A172 (cell line): ENCODE measurements at places on chromosomes 16 and 17. TPM values are rescaled to one million over a fixed set of nuclear protein-coding genes. Genes with fewer than 3 reads are reported as not detected.

GRCh38 chr17:50707289-50708049 is at the start of gene ANKRD40:
ANKRD40 (minus strand) TSS chr17:50707914; CDS start chr17:50707654, 260 bp downstream.
- peak; percentile 85 for DNase-seq

DNA sequence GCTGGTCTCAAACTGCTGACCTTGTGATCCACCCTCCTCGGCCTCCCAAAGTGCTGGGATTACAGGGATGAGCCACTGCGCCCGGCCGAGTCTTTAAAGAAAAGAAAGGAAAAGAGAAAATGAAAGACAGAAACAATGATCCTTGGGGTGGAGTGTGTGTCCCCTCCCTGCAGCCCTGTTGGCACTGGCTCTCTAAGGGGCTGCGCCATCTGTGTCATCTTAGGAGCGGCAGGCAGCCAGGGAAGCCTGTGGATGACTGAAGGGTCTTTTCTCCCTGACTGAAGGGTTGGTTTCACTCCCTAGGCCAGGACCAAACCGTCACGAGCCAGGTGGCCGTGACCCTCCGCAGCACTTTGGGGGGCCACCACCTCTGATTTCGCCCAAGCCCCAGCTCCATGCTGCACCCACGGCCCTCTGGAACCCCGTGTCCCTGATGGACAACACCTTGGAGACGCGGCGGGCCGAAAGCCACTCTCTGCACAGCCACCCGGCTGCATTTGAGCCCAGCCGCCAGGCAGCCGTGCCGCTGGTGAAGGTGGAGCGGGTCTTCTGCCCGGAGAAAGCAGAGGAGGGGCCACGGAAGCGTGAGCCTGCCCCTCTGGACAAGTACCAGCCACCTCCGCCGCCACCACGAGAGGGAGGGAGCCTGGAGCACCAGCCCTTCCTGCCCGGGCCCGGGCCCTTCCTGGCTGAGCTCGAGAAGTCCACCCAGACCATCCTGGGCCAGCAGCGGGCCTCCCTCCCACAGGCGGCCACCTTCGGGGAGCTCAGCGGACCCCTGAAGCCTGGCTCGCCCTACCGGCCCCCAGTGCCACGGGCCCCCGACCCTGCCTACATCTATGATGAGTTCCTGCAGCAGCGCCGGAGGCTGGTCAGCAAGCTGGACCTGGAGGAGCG is 27.7 kb downstream of the GINS2 start:
- DNase-seq = no peak

DNA sequence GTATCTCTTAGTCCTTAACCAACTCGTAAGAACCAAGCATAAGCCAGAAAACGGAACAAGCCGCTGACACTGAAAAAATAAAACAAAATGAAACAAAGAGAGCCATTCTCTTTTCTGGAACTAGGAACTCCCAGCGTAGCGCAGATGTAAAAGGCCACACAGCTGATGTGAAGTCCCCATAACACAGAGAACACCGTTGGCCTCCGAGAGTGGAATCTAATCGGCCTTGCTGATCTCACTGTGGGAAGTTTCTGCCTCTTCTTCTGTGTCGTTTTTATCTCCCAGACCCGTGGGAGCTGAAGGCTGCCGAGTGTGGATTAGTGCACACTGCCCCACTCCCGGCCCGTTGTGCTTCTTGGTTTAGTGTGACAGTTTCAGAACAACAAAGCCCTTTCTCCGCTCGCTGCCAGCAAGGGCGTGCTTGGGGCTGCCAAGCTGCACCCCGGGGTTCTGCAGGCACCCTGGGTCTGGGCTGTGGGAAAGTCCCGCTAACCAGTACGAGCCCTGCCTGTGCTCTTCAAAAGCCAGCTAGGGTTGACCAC is 21.7 kb downstream of the TTYH2 start:
- DNase-seq = no peak

GRCh38 chr16:2773188-2773968 is 3.7 kb downstream of the ELOB start:
- peak; percentile 66 for DNase-seq

DNA sequence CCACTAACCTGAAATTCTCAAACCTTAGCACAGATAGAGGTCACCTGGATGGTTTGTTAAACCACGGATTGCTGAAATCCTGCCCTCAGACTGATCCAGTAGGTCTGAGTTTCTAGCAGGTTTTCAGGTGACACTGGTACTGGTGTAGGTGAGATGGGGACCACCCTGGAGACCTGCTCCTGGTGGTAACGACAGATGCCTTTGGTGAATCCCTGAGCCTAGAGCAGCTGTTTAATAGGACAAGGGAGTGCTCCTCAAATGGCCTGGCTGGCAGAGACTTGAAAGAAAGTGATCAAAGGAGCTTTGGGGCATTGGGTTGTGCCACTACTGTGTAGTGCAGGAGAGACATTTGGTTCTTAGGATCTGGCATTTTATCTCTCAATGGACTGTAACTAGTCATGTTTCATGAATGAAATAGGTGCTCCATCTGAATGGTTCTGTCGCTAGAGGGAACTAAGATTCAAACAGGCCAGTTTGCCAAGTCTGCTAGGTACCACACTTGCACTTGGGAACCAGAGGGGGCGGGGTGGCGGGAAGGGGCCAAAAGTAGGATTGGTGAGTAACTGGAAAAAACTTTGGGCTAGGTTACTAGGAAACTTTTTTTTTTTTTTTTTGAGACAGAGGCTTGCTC is 2.9 kb upstream of the IFI35 start:
- DNase-seq = peak; percentile 80

- no peak for DNase-seq
These were observed 18.4 kb downstream of the MYH1 start for GRCh38 chr17:10499950-10500349.

GRCh38 chr17:77506371-77506991 is 365.7 kb downstream of the SEC14L1 start:
- DNase-seq = no peak

DNA sequence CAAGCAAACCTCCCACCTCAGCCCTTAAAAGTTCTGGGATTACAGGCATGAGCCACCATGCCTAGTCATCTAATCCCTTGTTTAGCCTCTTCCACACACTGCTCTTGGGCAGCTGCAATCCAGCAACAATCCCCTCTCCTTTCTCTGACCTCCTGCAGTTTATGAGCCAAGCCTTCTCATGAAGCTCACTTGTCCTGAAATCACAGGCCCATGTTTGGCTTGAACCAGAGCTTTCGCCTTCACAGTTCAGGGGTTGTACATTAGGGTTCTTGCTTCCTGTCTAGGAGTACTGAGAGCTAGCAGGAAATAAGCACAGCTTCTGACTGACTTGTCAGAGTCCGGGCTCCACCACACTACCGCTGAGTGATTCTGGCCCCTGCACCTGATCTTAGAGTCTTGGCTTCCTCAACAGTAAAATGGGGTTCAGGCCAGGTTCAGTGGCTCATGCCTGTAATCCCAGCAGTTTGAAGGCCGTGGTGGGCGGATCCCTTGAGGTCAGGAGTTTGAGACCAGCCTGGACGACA is 16.3 kb downstream of the ERAL1 start:
- DNase-seq = no peak

DNA sequence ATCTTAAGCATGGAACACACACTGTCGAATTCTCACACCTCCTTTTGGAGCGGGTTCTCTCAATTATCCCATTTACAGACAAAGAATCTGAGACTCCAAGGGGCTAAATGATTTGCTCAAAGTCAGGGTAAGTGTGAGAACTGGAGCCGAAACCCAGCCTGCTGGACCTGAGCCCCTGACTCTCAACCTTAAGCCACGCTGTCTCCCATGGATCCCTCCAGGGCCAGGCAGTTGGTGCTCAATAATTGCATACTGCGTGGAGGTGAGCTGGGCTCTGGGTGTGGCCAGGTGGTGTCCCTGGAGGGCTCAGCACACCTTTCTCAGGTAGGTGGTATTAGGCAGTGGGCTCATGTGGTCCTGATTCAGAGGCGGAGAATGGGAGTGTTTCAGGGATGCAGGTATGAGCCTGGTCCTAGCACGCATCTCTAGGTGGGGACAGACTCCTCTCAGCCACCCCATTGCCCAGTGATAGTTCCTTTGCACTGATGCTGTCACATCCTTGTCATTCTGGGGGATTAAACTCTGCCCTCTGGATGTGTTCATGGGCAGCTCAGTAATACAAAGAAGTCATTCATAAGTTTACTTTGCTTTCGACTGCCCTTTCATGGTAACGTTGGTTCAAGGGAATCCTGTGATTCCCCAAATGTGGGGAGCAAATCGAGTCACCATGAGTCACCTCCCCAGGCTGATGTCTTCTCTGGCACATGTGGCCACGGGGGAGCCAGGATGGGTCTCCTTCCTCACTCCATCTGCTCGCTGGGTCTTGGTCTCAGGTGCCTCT is 399.5 kb upstream of the TNRC6C start:
- DNase-seq = peak; percentile 72

DNA sequence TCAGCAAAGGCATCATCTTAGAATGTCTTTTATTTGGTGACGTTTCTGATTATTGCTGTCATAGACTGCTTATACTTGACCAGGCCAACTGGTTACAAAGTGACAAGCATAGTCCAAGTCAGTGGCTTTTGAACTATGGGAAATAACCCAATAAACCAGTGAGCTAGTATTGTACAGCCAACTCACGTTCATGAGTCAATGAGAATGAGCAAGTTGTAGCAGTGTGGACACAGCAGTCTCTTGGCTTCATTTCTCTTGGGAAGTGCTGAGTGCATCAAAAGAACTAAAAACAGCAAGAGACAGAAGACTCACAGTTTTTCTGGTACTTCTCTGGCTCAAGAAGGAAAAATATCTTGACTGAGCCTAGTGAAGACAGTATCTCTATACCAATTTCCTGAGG is 36.9 kb upstream of the CRISPLD2 start:
- no peak for DNase-seq

DNA sequence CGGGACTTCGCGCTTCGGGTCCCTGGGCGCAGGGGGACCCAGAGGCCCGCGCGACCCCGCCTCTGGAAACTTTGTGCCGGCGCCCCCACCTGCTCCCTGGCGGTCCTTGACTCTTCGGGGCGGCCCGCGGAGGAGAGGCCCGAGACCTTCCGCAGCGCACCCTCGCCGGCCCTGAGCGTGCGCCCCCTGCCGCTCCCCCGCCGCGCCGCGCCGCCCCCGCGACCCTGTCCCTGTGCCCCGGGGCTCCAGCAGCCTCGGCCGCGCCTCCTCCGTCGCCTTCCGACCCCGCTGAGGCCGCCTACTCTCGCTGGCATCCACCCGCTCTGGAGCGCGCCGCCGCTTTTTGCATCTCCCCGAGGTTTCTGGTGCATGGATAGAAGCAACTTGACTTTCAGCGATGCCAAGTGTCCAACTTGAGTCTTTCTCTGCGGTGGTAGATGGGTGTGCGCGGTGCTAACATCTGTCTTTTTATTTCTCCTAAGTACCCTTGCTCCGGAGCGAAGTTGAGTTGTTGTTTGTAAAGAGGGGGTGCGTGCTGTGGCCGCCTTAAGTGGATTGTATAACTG is 414 bp downstream of the DUSP14 start:
- DNase-seq = peak; percentile 33

- no peak for DNase-seq
These were observed 66.7 kb downstream of the COX10 start for GRCh38 chr17:14135906-14136590.

DNA sequence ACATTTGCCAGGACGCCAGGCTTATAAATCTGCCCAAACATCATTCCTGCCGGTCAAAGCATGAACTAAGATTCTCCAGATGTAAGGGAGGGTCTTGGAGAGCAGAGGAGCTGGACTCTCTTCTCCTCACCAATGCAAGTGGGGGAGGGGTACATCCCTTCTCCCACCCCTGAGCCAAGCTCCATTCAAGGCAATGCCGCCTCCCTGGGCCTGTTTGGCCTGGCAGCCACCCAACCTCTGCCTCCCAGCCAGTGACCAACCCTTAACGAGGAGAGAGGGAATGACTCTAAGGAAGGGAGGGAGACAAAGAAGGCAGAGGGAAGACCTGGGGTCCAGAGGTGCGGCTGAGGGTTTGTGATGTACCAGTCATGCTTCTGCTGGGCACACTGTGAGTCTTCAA is 13.8 kb downstream of the C17orf50 start:
- no peak for DNase-seq

GRCh38 chr17:76233588-76234353 is 6.5 kb downstream of the RNF157 start:
- DNase-seq = no peak

DNA sequence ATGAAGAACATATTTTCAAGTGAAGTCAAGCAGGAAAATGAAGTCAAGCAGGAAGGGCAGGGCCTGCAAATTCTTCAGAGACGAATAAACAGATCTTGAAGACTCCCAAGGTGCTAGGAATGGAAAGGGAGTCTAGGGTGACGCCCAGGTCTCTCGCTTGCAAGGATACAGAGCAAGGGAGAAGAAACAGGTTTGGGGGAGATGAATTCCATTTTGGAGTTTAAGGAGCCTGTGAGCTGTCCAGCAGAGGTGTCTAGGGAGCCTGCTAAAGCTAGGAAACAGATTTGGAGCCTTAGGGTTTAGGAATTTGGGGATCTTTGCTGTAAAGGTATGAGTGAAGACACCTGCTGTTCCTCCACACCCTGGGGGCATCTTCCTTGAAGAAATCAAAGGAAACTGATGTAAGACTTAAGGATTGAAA is 2.0 kb upstream of the UNKL start:
- no peak for DNase-seq

GRCh38 chr17:1166276-1166675 is 13.5 kb downstream of the ABR start:
- DNase-seq = no peak

DNA sequence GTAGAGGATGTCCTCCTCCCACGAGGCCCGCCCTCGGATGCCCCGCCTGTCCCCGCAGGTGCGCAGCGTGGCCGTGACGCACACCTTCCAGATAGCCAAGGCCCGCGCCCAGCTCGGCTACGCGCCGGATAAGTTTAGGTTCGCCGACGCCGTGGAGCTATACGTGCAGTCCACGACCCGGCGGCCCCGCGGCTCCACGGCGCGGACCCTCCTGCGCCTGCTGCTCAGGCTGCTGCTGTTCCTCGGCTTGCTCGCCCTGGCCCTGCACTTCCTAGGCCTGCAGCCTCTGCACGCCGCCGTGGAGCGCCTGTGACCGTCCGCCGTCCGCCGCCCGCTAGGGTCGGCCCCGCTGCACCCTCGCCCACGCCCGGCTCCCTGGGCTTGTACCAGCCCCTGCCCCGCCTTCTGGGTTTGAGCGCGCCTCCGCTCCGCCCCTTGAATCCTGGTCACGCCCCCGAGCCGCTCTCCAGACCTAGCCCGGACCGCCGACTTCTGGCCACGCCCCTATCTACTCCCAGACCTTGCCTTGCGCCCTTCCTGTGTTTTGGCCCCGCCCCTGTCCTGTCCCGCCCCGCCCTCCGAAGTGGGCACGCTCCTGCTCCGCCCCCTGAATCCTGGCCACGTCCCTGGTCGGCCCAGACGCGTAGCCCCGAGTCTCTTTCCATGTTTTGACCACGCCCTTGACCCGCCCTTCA is 15.8 kb upstream of the EEF2K start:
- DNase-seq = peak; percentile 97

DNA sequence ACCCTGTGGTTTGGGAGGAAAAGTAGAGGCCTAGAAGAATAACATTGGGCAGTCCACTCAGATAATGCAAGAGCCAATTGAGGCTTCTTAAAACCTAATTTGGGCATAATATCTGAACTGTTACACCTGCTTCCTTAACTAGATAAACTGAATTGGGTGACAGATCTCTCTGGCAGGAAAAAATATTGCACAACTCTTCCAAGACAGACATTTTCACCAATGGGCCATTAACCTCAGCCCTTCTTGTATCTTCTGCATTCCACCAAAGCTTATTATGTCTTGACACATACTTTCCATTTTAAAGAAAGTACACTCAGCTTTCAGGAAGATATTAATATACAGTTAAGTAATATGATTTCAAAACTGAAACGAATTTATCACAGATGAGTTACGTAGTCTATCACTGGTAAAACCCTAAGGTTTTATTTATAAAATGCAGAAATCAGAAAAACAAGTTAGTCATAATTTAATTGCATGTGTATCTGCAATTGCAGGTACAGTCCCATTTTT is 79.9 kb upstream of the MON1B start:
- no peak for DNase-seq

The HCRT gene
- total RNA-seq = not detected in 2 replicates

The SLC12A3 gene
- not detected in 2 replicates for total RNA-seq

The BOLA2 gene
- total RNA-seq = 26.9 and 38.1 TPM in 2 replicates

The DOC2A gene
- 0.45 and 1.7 TPM in 2 replicates for total RNA-seq
